ENCODE measurements at places on chromosomes 6 and 20.

DNA sequence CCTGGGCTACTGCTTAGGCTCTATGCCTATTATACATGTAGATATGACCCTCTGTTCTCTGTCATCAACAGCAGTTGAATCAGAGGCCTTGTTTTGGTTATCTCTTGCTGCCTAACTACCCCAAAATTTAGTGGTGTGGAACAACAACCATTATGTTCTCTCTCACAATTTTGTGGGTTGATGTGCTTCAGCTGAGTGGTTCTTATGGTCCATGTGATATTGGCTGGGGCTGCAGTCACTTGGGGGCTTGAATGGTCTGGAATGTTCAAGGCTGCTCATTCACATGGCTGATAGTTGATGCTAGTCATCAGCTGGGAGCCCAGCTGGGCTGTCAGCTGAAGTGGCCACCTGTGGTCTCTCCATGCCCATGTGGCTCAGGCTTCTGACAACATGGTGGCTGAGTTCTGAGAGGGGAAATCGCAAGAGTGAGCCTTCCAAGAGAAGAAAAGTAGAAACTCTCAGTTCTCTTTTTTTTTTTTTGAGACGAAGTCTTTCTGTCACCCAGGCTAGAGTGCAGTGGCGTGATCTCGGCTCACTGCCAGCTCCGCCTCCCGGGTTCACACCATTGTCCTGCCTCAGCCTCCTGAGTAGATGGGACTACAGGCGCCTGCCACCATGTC is 47.8 kb downstream of the SHLD1 start:
- no peak for DNase-seq

DNA sequence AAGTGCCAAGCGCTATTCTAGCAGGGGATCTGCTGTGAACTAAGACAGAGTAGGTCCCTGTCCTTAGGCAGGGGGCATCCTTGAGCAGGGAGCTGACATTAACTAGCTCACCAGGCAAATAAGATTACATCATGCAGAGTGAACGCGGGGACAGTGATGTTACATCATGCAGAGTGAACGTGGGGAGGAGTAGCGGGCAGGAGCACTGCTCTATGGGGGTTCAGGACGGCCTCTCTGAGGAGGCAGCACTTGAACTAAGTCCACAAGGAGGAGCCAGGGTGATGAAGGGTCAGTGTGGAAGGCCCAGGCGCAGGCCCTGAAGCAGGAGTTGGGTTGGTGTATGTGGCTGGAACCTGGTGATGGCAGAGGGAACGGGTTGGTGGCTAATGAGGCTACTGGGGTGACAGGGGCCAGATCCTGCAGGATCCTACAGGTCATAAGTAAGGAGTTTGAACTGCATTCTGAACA is 38.7 kb downstream of the KAT14 start:
- DNase-seq, result no peak

- no peak for DNase-seq
Observed at GRCh38 chr6:13688692-13689196, 22.9 kb downstream of the RANBP9 start.

GRCh38 chr20:52313341-52313963 is 121.9 kb upstream of the ZFP64 start:
- peak; percentile 3 for DNase-seq

- no peak for DNase-seq
Observed at GRCh38 chr6:17240803-17241500, 40.2 kb upstream of the RBM24 start.

DNA sequence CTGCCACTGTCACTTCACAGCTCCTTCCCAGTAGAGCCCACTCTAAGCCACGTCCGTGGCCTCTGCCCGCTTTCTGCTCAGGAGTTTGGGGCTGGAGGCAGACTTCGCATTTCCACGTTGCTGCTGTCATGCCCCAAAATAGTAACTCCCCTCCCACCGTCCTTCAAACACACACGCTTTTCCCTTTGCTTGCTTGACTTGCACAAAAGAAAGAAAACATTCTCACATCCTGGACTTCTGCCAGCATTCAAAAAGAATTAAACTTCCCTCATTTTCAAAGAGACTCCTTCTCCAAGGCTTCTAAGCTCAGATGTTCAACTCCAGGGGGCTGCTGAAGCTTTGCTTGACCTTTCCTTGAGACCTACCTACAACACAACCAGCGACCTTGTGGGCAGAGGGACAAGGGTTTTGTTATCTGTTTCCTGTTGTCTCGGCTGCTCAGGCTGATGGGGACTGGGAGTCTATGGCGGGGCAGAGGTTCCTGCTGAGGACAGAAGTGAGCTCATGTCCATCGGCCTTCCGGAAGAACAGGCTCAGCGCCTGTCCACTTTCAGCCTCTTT is 263.8 kb upstream of the FOXQ1 start:
- DNase-seq, result no peak

DNA sequence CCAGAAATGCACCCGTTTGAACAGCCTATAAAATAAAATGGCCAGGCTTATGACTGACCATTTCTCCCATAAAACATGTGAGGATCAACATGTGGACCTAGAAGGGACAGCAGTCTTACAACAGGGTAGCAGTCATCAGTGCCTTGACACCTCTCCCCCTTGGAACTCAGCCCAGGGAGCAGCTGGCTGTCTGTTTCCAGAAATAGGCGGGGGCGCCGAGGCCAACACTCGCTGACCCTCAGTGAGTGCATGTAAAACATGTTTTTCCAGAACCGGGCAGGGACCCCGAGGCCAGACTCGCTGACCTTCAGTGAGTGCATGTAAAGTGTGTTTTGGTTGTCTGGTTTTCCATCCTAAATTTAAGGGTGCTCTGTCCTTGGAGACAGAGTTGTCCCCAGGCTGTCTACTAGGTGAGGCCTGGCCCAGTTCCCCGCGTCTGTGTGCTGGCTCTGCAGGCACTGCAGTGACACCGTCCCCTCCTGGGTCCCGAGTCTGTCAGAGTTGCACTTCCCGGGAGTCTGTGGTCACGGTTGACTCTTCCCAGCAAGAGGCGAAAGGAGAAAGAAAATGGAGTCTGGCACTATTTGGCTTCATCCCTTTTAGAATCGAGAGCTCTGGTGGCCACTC is 19.8 kb upstream of the ADRM1 start:
- DNase-seq, result no peak

GRCh38 chr20:31565699-31566318 is 39.3 kb upstream of the ID1 start:
- DNase-seq, result no peak

- DNase-seq, result no peak
Observed at GRCh38 chr6:145026267-145026679, 709.0 kb downstream of the EPM2A start.

DNA sequence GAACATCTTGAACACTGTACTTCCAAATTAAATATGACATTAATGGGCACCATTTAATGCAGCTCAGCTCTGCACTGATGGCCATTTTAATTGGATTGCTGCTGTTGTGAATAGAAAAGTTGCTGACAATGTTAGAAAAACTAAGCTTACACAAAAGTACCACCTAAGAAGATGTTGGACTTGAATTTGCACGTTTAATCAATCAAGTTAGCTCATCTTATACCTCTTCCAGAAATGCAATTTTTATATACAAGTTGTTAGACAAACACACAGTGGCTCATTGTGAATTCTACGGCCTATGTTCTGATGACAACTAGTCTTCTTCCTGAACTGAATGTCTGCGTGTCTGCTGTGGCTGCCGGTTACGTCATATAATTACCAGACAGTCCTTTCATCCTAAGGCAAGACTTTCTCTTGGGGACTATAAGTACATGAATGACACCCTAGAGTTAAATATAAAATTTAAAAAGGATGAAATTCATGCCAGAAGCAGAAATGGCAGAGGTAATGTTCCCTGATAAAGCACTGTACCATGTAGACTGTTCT is 330.2 kb downstream of the EPM2A start:
- DNase-seq, result no peak

DNA sequence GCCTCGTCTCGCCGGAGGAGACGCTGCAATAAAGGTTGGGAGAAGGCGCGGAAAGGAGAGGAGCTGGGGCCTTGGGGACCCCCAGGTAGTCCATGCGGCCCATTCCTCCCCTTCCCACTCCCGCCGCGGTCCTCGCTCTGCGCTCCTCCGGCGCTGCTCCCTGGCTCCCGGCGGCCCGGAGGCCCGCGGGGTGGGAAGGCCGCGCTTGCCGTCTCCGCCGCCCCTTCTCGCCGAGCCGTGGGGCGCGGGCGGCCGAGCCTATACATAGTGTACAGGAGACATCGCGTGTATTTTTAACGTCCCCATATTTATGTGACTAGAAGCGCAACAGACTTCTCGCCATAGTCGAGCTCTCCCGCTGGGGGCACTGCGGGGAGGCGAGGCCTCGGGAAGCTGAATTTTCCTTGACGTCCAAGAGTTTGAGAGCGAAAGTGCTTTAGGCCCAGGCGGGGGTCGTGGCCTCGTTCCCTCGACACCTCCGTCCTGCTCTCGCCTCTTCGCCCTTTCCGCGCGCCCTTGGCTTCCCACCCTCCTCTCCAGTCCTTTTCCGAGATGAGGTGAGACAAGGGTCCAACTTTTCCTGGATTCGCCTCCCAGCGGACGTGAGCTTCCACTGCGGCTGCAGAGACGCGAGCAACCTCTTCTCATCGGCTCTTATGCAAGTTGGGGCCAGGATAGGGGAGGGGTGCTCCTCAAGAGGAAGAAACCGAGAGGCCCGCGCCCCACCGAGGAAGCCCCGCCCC is 29.0 kb downstream of the SLC12A5 start:
- DNase-seq, result peak; percentile 34

GRCh38 chr6:17151888-17152287 is 50.0 kb downstream of the STMND1 start:
- no peak for DNase-seq

DNA sequence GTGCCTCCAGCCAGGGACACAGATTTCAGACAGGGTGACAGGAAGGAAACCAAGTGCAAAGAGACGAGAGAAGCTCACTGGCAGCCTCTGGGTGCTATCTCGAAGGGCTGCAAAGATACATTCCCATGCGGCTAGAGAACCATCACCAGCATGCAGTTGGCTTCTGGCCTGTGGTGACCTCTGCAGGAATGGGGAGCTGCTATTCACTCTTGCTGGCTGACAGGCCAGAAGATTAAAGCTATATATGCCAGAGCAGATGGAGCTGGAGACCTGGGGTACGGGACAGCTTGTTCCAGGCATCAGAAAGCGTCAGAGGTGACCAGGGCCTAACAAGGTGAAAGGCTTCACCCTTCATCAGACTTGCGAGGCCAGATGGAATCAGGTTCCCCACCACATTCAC is 20.0 kb downstream of the MAP1LC3A start:
- no peak for DNase-seq

DNA sequence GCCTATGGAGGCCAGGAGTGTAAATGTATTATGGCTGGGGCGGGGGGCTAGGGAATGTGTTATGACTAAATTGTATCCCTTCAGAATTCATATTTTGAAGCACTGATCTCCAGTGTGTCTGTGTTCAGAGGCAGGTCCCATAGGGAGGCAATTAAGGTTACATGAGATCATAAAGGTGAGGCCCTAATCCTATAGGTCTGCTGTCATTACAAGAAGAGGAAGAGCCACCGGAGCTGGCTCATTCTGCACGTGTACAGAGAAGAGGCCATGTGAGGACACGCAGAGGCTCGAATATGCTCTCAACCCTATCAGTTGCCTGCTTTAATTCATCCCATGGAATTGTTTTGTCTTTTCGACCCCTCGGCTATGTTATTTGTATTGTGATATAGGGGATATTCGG is 76.9 kb downstream of the VTA1 start:
- DNase-seq, result no peak

- no peak for DNase-seq
Observed at GRCh38 chr6:112145080-112145573, 57.7 kb downstream of the FAM229B start.

GRCh38 chr6:31407699-31408098 is 4.3 kb downstream of the MICA start:
- peak; percentile 42 for DNase-seq

DNA sequence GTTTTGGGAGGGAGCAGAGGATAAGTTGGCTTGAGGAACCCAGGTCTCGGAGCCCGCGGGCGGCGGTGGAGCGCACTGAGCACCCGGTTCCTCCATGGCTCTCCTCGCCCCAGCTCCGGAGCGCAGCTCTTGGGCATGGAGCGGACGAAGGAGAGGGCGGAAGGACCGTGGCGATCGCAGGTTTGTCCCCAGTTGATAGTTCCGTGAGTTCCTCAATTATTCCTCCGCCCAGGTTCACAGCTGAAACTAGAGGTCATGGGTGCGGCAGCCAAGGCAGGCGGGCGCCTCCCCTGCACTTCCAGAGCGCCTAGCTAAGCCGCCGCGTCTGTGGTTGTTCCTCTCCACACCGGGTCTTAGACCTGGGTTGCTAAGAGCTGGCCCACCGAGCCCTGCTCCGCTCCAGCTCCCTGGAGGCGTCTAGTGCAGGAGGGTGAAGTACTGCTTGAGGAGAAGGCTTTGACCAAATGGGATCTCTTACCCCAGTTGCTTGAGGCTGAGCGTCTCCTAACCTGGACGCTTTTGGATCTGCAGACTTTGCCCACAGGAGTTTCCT is at the start of gene HTR1B:
TSS of gene HTR1B (minus strand) at position 184 of the 553 bp plus-strand sequence. CDS start at position 96, 88 bp downstream.
- DNase-seq, result no peak

DNA sequence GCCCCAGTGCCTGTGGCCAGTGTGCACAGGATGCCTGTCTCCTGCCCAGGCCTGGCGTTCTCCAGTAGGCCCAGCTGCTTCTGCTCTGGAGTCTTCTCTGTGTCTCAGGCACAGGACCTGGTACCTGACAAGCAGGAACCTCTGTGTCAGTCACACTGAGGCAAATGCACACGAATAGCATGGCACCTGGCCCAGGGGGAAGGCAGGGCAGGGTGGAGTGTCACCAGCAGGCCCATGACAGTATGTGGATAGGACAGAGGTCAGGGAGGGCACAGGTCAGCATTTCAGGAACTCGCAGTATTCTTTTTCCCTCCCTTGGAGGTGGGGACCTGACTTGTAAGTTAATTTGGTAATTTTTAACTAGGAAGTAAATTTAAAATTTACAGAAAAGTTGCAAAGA is 5.6 kb downstream of the PSMG4 start:
- DNase-seq, result no peak

DNA sequence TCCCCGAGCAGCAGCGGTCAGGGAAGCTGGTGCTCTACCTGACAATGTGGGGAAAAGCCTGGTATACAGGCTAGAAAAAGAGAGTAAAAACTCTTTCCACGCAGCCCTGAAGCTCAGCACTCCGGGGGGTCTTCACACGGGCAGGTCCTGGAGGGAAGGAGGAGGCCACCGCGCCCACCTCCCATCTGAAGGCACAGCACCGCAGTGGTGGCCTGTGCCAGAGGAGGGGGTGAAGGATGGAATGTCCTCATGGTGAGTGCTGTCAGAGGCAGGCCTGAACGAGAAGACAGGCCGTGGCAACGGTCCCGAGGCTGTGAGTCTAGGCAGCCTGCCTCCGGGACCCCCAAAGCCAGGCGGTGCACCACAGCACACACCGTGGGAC is 5.8 kb downstream of the SLC2A4RG start:
- no peak for DNase-seq

- no peak for DNase-seq
Observed at GRCh38 chr6:147244832-147245231, 40.6 kb downstream of the STXBP5 start.

GRCh38 chr20:50416269-50417022 is 93.7 kb upstream of the PTPN1 start:
- no peak for DNase-seq

DNA sequence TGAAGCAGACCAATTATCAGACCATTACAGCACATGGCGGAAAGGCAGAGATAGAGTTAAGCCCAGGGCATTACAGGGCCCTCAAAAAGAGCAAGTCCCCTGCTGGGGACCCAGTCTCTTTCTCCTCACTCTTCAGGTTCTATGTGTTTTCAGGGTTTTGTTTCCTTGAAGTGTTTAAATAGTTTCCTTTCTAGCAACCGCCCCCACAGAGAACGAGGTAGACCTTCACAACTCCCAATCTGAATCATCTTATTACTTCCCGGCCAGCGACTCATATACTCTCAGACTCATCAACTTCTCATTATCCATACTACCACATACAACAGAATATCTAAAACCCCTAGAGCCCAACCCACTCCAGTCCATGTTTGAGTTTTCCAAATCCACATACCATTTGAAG is 526.6 kb upstream of the ARID1B start:
- DNase-seq, result no peak
